KBM-7 (cell line): ENCODE measurements at places on chromosomes 3 and 15.
A peak's percentile ranks its signal among the peaks of the same experiment; 100 is the strongest.

DNA sequence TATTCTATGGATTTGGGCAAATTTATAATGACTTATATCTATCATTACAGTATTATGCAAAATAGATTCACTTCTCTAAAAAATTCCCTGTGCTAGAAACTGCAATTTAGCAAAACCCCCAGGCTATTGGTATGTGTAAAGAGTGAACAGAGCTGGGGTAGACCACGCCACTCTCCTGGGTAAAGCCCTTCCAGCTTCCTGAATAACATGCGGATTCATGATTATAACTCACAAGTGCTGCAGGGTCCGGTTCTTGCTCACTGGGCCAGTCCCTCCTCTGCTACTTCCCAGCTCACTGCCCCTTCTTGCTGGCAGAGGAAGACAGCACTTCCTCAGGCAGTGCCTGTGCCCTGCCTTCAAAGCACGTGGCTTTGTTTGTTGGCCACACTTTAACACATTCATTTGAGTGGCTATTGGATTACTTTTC is 4.1 kb downstream of the CD80 start:
- DNase-seq, result no peak

DNA sequence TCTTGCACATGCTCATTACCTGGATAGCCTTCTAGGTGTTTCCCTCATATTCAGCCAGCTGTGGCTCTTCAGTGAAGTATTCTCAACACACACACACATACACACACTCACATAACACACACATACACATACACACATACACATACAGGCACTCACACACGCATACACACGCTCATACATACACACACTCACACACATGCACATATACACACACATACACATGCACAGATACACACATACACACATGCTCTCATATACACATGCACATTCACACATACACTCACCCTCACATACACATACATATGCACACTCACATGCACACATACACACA is 41.2 kb downstream of the GRK7 start:
- no peak for DNase-seq

DNA sequence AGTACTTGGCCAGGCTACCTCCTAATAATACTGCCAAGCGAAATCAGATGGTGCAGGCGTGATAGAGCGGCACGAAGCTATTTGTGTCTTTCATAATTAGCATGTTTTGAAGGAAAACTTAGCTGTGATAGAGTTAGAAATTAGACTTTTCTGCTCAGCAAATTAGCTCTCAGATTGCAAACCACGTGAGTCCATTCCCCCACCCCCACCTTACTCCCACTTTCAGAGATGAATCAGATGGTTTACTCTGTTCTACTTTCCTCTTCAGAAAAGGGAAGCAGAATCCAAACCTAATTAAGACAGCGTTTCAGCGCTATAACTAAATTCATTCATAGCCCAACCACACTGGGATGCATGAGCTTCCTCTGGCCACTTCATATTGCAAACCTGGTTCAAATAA is 214.6 kb downstream of the SLCO3A1 start:
- peak; percentile 47 for DNase-seq

DNA sequence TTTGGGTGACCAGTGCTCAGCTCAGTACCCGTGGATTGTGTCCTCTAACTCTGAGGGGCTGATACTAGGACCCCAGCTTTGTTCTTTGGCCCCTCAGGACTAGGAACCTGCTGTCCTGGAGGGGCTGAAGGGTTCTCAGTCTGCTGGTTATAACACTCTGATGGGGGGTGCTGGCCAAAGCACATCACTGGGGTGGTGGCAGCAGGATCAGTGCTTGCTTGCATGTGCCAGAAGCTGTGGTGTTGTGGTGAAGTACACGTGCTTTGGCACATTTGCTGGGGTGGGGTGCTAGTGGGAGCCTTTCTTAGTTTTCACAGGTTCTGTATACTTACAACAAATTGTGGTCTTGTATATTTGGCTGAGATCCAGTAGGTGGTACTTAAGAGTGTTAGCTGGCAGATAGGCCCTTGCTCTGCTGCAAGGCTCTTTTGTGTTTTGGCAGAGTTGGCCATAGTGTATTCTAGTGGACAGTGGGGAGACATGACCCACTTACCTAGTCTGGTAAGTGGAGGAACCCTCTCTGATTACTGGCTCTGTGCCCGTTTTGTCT is 344.3 kb downstream of the EDEM1 start:
- no peak for DNase-seq

- DNase-seq, result no peak
Measured at GRCh38 chr3:127172211-127172610, 20.7 kb upstream of the PRR23E start.

DNA sequence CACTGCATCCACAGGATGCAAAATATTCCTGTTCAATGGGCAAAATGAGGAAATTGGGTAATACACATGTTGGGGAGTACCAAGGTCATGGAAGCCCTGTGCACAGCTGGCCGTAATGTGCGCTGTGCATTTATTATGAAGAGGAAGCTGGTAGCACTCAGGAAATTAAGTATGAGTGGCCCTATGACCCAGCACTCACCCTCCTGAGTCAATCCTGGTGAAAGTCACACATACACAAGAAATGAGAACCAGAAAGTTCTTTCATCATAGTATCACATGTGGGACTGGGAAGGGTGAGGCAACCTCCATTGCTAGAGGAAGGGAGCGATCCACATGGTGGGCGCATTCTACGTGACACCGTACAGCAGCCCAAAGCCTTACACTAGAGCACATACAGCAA is 11.4 kb upstream of the PRR20G start:
- DNase-seq, result peak; percentile 20

DNA sequence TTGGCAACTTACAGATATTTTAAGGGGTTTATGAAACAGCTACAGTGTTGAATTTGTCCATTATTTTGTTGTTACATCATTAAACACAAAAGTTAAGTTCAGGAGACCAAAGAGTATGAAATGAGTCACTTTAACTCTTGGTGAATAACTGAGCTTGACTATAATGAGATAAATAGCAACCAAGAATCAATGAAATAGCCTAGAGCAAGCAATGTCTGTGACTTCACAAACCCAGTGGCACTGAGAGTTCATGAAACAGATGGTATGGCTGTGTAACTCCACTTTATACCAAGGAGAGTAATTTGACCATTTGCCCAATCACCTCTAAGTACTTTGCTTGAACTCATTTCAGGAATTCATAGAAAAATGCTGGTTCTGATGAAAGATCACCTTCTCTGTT is 169.6 kb upstream of the GADL1 start:
- no peak for DNase-seq

DNA sequence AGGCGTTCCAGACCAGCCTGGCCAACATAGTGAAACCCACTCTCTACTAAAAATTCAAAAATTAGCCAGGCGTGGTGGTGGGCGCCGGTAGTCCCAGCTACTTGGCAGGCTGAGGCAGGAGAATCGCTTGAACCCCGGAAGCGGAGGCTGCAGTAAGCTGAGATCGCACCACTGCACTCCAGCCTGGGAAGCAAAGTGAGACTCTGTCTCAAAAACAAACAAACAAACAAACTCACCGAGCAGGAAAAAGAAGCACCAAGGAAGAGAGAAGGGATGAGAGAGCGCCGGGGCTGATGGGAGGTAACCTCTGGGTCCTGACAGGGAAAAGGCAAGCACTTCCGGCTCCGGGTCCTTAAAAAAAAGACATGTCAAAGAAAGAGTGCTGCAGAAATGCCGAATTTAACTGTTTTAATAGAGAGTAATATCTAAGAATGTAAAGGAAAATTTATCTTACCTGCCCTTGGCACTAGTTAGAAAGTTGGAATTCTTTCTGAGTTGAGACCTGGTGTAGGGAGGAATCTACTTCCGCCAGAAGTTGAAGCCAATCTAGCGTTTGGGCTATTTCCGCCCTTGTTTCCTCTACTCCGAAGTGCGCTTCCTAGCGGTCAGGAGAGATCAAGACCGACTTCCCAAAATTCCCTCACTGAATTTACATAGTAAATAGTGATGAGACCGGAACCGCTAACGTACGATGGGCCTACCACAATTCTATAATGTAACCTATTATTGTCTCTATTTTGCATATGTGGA is 29.1 kb downstream of the EFCAB12 start:
- DNase-seq, result peak; percentile 97

DNA sequence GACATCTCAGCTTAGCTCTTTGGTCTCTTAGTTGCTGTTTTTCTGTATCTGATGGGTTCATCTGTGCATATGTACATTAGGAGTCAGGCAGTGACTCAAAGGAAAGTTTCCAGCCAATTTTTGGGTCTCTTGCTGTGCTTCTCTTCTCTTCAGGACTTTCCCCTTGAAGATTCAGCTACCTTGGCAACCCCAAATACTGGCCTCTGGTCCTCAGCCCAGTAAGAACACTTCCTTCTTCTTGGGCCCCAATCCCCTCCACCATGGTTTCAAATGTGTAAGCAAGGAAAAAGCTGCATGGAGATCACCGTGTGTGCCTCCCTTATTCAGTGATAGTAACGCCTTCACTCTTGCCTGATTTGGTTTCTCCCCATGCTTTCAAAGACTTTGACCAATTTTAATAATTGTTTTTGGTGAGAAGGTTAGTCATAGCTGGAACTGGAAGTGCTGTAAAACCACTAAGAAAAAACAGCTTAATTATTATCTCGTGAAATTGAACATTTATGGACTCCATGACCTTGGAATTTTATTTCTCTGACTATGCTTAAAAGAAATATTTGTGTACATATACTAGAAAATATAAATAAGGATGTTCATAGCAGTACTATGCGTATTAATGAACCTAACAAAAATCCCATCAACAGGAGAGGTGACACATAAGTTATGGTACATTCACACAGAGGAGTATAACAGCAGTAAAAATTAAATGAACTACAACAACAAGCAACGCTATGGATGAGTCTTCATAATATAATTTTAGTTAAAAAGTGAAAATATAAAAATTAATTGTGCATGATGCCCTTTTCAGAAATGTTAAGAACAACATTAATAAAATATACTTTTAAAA is 125.3 kb upstream of the BCL6 start:
- no peak for DNase-seq

- no peak for DNase-seq
Measured at GRCh38 chr3:141471160-141471559, 15.7 kb upstream of the RASA2 start.

DNA sequence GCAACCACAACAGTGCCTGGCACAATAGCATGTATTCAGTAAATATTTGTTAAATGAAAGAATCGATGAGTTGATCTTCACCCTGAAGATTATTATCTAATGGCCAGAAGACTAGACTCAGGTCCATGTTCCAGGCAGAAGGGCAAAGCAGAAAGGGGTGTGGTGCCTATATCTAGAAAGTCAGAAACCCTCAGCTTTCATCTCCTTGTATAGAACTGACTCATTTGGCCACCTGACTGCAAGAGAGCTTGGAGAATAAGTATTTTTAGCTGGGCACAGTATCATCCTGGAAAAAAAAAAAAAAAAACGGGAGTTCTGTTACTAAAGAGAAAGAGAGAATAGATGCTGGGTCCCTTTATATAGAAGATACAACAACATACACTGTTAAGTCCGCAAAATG is 69.7 kb upstream of the SPRED1 start:
- no peak for DNase-seq

GRCh38 chr15:38650936-38651327 is 86.3 kb upstream of the RASGRP1 start:
- DNase-seq, result peak; percentile 75

GRCh38 chr15:71465131-71465955 is 345.0 kb upstream of the NR2E3 start:
- DNase-seq, result no peak

- no peak for DNase-seq
Measured at GRCh38 chr3:101204246-101204645, 116.1 kb downstream of the IMPG2 start.

DNA sequence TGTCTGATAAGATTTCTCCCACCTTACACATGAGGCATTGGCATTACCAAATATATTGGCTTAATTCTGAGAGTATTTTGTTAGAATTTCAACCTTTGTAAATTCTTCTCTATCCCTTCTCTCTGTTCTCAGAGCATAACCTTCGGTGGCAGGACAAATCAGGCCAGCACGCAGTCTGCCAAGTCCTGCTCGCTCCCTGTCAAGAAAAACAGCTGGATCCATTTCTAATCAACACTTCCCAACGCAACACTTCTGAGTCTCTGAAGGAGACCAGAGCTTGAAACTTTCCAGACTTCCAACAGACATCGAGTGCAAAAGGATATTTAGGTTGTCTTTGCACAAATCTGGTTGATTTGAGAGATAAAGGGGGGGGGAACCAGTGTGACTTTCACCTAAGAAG is 125.7 kb downstream of the SV2B start:
- DNase-seq, result no peak

DNA sequence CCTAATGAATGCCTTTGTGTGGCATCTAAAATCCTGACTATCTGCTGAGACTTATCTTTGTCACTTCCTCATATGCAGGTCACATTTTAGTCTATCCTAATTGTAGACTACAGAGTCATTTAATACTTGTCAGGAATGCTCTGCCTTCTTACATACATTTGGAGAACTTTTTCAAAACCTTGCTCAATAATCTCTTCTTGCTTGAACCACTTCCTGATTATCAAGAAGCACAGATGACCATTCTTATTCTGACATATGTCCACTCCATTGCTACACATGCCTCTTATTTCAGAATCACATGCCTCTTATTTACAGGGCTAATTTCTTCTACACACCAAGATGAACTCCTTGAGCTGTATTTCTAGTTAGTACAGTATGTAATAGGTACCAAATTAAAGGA is 400.3 kb downstream of the TBC1D5 start:
- no peak for DNase-seq

- no peak for DNase-seq
Measured at GRCh38 chr15:68809517-68809916, 11.2 kb downstream of the ANP32A start.

DNA sequence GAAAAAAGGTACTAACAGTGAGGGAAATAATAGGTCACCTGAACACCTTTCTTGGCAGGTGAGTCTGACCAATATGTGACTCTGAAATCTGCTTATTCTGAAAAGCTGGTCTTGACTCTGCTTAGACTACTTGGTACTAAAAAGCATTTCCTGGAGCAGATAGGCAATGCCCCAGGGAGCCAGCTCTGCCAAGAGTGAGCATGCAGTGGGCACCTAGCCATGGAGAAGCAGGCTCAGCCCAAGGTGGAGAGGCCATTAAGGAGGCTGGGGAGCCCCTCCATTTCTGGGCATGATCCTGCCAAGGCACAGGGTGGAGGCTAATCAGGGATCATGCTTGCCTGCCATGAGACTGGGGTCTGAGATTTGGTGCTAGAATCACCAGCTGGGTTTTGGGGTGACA is 1.6 kb upstream of the LTF start:
- no peak for DNase-seq

- DNase-seq, result no peak
Measured at GRCh38 chr15:89400116-89400781, 65.6 kb upstream of the POLG start.

- DNase-seq, result no peak
Measured at GRCh38 chr3:158827773-158828172, 25.9 kb downstream of the MFSD1 start.

DNA sequence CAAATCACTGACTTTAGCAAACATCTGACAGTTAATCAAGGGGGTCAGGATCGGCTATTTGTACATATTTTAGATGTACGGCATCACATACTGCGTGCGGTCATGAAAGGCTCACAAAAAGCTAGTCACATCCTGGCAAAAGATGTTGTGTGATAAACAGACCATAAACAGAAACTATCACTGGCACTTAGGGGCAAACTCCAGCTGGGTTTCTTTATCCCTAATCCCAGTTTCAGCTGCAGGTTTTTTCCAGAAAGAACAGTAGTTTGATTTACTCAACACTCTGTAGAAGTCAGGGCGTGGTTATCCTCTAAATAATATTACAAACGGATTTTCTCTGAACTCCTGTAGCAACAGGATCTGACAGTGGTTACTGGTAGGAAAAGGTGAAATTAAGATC is 112.4 kb upstream of the BHLHE40 start:
- DNase-seq, result no peak
